ENCODE measurements at places on chromosomes 6 and 20.

DNA sequence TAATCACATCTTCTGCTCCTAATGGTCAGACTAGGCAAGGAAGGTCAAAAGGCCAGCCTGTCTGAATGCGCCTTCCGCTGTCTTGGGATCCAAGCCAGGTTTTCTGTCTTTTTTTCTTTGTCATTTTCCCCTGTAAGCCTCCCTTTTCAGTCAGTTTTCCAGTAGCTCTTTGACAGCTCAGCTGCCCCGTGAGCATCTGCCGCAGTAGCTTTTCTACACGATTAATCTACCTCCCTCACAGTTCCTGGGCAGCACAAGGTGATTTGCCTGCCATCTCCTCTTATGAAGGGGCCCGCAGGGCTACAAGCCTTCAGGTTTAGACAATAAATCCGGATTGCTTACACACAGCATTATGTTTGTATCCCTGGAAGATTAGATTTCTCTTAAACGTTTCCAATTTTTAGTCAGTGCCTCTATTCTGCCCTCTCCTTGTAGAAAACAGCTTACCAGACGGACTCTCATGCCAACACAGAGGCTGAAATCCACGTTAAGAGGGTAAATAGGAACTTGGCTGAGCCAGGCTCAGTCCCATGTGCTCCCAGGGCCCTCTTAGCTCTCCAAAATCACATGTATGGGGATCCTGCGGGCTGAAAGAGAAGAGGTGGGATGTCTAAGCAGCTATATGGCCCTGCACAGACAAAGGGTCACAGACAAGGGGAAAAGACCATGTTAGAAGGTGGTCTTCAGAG lies 77.2 kb downstream of the LY86 start:
- H3K36me3 ChIP-seq = no peaks in the 10 kb centered on the region
- H3K4me1 ChIP-seq = no peaks in the 10 kb centered on the region
- H3K27me3 ChIP-seq = peaks cover 36% of the 10 kb centered on the region
- no peak for DNase-seq
- H3K4me3 ChIP-seq = no peak overlapping the region
- no peak overlapping the region for H3K27ac ChIP-seq

- peaks cover 22% of the 10 kb centered on the region for H3K4me1 ChIP-seq
- H3K4me3 ChIP-seq = peak overlapping the region; percentile 97
- peak overlapping the region; percentile 56 for H3K27ac ChIP-seq
- peak; percentile 64 for DNase-seq
- H3K27me3 ChIP-seq = no peaks in the 10 kb centered on the region
Measured at GRCh38 chr6:139135578-139136545, 982 bp downstream of the HECA start.

- H3K4me1 ChIP-seq = no peaks in the 10 kb centered on the region
- no peak for DNase-seq
- H3K27me3 ChIP-seq = no peaks in the 10 kb centered on the region
- no peak overlapping the region for H3K4me3 ChIP-seq
Measured at GRCh38 chr20:15965165-15965564, 608.1 kb downstream of the KIF16B start.

GRCh38 chr20:1815502-1816085 lies 79.6 kb upstream of the SIRPA start:
- peaks cover 75% of the 10 kb centered on the region for H3K4me1 ChIP-seq
- H3K27ac ChIP-seq = peak overlapping the region; percentile 84
- H3K4me3 ChIP-seq = no peak overlapping the region
- no peaks in the 10 kb centered on the region for H3K36me3 ChIP-seq
- H3K27me3 ChIP-seq = no peaks in the 10 kb centered on the region

DNA sequence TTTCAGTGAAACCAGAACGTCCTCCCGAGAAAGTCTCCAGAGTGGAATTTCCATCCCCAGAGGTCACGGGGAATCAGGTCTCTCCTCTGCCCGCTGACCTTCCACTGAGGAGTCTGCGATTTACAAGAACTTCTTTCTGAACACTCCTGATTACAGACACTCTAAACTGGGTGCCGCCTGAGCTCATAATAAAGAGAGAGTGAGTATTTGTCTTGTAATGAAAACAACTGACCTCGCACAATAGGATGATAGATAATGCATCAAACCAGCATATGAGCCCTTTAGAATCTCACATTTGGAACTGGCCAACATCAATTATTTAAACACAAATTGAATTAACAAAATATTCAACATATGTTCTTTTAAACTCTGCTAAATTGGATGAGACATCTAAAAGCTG lies 47.5 kb downstream of the DLL1 start:
- no peaks in the 10 kb centered on the region for H3K36me3 ChIP-seq
- no peak overlapping the region for H3K4me3 ChIP-seq
- DNase-seq = no peak
- H3K27me3 ChIP-seq = peaks cover 9% of the 10 kb centered on the region
- H3K4me1 ChIP-seq = no peaks in the 10 kb centered on the region
- no peak overlapping the region for H3K27ac ChIP-seq

- H3K27me3 ChIP-seq = no peaks in the 10 kb centered on the region
- peaks cover 16% of the 10 kb centered on the region for H3K4me1 ChIP-seq
- H3K4me3 ChIP-seq = no peak overlapping the region
- no peak for DNase-seq
Measured at GRCh38 chr6:113653275-113653674, 203.9 kb upstream of the MARCKS start.

DNA sequence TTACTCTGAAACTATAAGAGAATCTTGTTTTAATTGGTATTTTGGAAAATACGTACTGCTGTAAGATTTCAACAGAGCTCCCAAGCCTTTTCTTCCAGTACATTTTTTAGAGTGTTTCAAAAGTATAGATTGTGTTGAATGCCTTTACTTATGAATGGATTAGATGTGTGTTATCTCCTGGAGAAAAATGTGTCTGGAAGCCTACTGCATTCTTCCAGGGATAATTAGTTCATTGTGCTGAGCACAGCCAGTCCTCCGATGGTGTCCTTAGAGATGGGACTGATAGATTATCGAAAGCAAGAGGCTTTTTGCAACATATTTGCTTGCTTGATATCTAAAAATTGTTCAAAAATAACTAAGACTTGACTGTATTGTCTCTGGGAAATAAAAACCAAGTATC lies 114.2 kb downstream of the PLEKHG1 start:
- no peak for DNase-seq
- no peaks in the 10 kb centered on the region for H3K36me3 ChIP-seq
- no peaks in the 10 kb centered on the region for H3K4me1 ChIP-seq
- H3K4me3 ChIP-seq = no peak overlapping the region

Data from GM23248 (cell line).